Calu3 (cell line): ENCODE measurements at places on chromosomes 11 and 22. TPM values are rescaled to one million over a fixed set of nuclear protein-coding genes. Genes with fewer than 3 reads are reported as not detected.

ZBTB16 gene
- total RNA-seq: not detected in 2 replicates

TCN2 gene
- total RNA-seq: 11.0 and 25.9 TPM in 2 replicates

RASD2 gene
- total RNA-seq: 0.10 and 0.14 TPM in 2 replicates

B4GALNT4 gene
- total RNA-seq: 1.9 and 4.6 TPM in 2 replicates

FAM180B gene
- not detected in 2 replicates for total RNA-seq

GRCh38 chr11:3003396-3004231, 11.5 kb upstream of the NAP1L4 start:
- H3K27ac ChIP-seq: peak overlapping the region; percentile 19
- H3K4me1 ChIP-seq: peaks cover 41% of the 10 kb centered on the region
- no peaks in the 10 kb centered on the region for H3K27me3 ChIP-seq

- no peaks in the 10 kb centered on the region for H3K36me3 ChIP-seq
- no peaks in the 10 kb centered on the region for H3K4me1 ChIP-seq
- no peak overlapping the region for H3K27ac ChIP-seq
- H3K4me3 ChIP-seq: no peak overlapping the region
Observed at GRCh38 chr11:38423042-38423441, 1825.0 kb upstream of the RAG2 start.

- no peak overlapping the region for H3K4me3 ChIP-seq
- H3K36me3 ChIP-seq: no peaks in the 10 kb centered on the region
- no peak overlapping the region for H3K27ac ChIP-seq
- no peak for DNase-seq
- H3K27me3 ChIP-seq: peaks cover 100% of the 10 kb centered on the region
Observed at GRCh38 chr22:44540756-44541670, 43.0 kb upstream of the RTL6 start.

DNA sequence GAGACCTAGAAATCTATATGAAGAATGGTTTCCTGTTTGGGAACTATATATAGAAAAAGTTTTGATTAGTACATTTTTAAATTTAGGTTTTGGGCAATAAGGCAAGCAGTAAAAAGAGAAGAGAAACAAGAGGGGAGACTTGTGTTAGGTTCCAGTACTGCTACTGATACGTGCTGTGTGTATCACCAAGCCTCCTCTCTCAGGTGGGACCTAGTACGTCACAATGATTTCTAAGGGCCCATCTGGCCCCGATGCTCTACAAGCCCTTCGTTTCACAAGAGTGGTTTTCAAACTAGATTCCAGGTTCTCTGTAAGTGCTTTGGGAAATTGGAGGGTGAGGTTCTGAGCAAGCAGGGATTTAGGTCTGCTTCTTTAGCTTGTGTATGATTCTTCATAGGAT, 39.2 kb downstream of the USP35 start:
- no peak overlapping the region for H3K27ac ChIP-seq
- peaks cover 16% of the 10 kb centered on the region for H3K36me3 ChIP-seq
- H3K4me3 ChIP-seq: no peak overlapping the region
- no peaks in the 10 kb centered on the region for H3K27me3 ChIP-seq
- DNase-seq: no peak

- H3K4me3 ChIP-seq: no peak overlapping the region
- DNase-seq: no peak
- H3K4me1 ChIP-seq: peaks cover 16% of the 10 kb centered on the region
- H3K27me3 ChIP-seq: no peaks in the 10 kb centered on the region
Observed at GRCh38 chr11:87002918-87003317, 34.8 kb upstream of the TMEM135 start.

GRCh38 chr11:86914865-86915519, 40.2 kb downstream of the FZD4 start:
- DNase-seq: no peak
- no peaks in the 10 kb centered on the region for H3K36me3 ChIP-seq
- no peaks in the 10 kb centered on the region for H3K27me3 ChIP-seq
- H3K4me3 ChIP-seq: no peak overlapping the region

DNA sequence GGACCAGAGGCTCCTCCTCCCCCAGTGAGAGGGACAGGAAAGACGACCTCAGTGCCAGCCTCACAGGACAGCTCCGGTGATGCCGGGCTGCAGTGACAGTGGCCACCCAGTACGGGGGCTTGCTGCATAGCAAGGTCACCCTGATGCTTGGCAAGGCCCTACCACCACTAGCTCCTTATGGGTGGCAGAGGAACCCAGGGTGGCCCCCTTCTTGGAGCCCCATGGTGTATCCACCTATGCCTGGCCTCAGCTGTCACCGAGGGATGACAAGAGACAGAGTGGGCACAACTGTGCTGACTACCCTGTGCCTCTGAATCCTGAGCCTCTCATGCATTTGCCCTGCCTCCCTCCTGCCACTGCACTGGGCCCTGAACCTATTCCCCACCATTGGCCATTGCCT, 809.2 kb downstream of the TBC1D22A start:
- no peak overlapping the region for H3K27ac ChIP-seq
- no peaks in the 10 kb centered on the region for H3K36me3 ChIP-seq
- H3K4me1 ChIP-seq: no peaks in the 10 kb centered on the region
- no peaks in the 10 kb centered on the region for H3K27me3 ChIP-seq
- DNase-seq: no peak

GRCh38 chr11:94708642-94709041, 59.5 kb upstream of the AMOTL1 start:
- H3K4me1 ChIP-seq: peaks cover 17% of the 10 kb centered on the region
- no peak overlapping the region for H3K27ac ChIP-seq
- H3K27me3 ChIP-seq: no peaks in the 10 kb centered on the region
- no peak overlapping the region for H3K4me3 ChIP-seq
- DNase-seq: no peak

- no peak overlapping the region for H3K4me3 ChIP-seq
- H3K4me1 ChIP-seq: no peaks in the 10 kb centered on the region
- H3K27ac ChIP-seq: no peak overlapping the region
- no peaks in the 10 kb centered on the region for H3K36me3 ChIP-seq
- H3K27me3 ChIP-seq: peaks cover 17% of the 10 kb centered on the region
Observed at GRCh38 chr11:133895061-133895479, 49.8 kb upstream of the SPATA19 start.

DNA sequence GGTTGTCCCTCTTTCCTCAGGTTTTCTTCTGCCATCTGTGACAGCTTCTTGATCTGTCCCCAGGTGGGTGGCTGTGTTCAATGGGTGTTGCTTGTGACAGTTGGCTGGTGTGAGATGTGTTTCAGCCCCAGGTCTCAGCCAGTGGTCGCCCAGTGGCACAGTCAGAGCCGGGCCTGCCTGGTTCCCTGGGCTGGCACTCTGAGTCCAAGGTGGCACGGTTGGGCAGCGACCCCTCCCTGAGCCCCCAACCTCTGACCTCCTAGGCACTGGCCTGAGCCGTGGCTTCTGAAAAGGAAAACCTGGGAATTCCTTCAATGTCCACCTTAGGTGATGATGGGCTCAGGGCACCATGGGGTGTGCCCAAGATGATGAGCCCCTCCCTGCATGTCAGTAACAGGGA, 14.0 kb upstream of the PRODH start:
- H3K27ac ChIP-seq: no peak overlapping the region
- no peak overlapping the region for H3K4me3 ChIP-seq
- no peak for DNase-seq
- H3K27me3 ChIP-seq: peaks cover 47% of the 10 kb centered on the region

DNA sequence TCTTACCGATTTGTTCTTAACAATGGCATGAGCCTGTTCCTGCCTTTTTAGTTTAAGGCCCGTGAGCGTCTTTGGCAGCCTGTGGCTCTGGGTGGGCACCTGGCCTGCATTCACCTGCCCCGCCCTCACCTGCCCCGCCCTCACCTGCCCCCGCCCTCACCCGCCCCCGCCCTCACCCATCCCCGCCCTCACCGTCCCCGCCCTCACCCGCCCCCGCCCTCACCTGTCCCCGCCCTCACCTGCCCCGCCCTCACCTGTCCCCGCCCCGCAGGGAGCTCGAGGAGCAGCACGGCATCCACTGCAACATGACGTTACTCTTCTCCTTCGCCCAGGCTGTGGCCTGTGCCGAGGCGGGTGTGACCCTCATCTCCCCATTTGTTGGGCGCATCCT, 14.2 kb downstream of the GATD1 start:
- H3K27me3 ChIP-seq: no peaks in the 10 kb centered on the region
- peak overlapping the region; percentile 52 for H3K4me3 ChIP-seq
- H3K36me3 ChIP-seq: peaks cover 98% of the 10 kb centered on the region
- H3K27ac ChIP-seq: peak overlapping the region; percentile 80
- DNase-seq: peak; percentile 57

GRCh38 chr11:64253481-64253880, 2.2 kb downstream of the PLCB3 start:
- H3K27ac ChIP-seq: no peak overlapping the region
- no peaks in the 10 kb centered on the region for H3K27me3 ChIP-seq
- no peaks in the 10 kb centered on the region for H3K4me1 ChIP-seq
- peak overlapping the region; percentile 42 for H3K4me3 ChIP-seq
- H3K36me3 ChIP-seq: peaks cover 54% of the 10 kb centered on the region

DNA sequence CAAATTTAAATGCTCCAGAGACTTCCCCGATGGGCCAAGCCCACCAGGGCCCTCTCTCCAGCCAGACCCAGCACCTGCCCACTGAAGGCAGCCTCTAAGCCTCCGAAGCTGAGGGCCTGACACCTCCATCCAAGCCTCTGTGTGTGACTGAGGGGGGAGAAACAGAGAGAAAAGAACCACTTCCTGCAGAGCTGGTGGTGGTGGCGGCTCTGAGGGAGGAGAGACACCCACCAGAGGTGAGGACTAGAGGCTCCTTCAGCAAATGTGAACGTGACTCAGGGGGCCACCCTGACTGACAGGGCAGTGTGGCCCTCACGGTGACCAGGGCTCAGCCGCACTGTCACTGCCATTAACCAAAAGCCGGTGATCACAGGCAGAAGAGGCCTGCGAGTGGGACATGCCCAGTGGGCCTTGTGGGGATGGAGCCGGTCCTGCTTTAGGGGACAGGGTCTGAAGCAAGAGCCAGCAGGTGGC, 31.0 kb upstream of the CD5 start:
- peaks cover 22% of the 10 kb centered on the region for H3K27me3 ChIP-seq
- H3K4me3 ChIP-seq: no peak overlapping the region
- H3K4me1 ChIP-seq: peaks cover 12% of the 10 kb centered on the region
- no peaks in the 10 kb centered on the region for H3K36me3 ChIP-seq
- no peak overlapping the region for H3K27ac ChIP-seq
- no peak for DNase-seq

DNA sequence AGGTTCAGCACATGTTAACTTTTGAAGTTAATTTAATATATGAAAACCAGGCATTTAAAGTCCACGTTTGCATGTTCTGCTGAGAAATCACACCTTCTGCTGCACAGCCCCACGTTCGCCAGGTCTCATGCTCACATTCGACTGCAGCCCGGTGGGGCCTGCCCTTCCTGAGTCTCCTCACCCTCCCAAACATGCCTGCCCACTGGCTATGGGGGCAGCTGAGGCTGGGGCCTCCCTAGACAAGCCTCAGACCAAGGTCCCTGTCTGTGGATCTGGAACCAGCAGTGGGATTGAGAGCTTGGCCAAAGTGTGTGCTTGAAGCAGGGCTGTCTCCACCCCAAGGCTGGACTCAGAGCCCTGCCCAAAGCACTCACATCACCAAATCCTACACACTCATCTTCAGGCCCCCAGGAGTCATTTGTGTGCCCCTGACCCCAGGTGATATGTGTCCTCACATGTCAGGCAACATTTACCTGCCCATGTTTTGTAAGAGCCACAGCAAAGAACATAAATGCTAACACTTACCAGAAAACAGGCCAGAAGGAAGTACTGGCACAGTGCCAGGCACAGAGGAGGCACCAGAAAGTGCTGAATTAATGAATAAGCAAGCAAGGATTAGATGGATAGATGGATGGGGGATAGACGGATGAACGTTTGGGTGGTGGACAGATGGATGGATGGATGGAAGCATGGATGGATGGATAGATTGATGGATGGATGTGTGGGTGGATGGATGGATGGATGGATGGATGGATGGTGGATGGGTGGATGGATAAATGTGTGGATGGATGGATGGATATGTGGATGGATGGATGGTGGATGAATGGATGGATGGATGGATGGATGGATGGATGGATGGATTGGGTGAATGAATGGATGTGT, 9.4 kb upstream of the FADD start:
- H3K27ac ChIP-seq: no peak overlapping the region
- H3K36me3 ChIP-seq: no peaks in the 10 kb centered on the region
- no peak for DNase-seq
- H3K4me3 ChIP-seq: no peak overlapping the region
- H3K4me1 ChIP-seq: peaks cover 8% of the 10 kb centered on the region

GRCh38 chr22:35231585-35232084, 25.7 kb upstream of the HMGXB4 start:
- no peaks in the 10 kb centered on the region for H3K4me1 ChIP-seq
- H3K27me3 ChIP-seq: peaks cover 77% of the 10 kb centered on the region
- DNase-seq: peak; percentile 82
- no peak overlapping the region for H3K27ac ChIP-seq

- H3K36me3 ChIP-seq: no peaks in the 10 kb centered on the region
- DNase-seq: peak; percentile 39
- H3K4me1 ChIP-seq: peaks cover 24% of the 10 kb centered on the region
- H3K4me3 ChIP-seq: no peak overlapping the region
Observed at GRCh38 chr11:11265320-11265719, 87.7 kb downstream of the CSNK2A3 start.
